Lung microvascular endothelial cell (primary cell): ENCODE measurements at places on chromosomes 1 and 21. TPM values are rescaled to one million over a fixed set of nuclear protein-coding genes. Genes with fewer than 3 reads are reported as not detected.

DNA sequence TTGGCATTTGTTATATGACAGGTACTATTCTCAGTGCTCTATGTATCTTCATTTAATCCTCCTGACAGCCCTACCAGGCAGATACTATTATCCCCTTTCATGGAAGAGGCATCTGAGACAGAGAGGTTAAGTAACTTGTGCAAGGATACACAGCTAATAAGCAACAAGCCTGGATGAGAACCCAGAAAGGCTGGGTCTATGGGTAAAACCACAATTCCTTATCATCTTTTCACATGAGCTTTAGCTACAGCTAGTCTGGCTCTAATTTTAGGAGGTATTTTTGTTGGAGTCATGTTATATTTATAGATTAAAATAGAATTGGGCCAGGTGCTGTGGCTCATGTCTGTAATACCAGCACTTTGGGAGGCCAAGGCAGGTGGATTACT, 27.7 kb downstream of the DNTTIP2 start:
- no peak for DNase-seq

Gene KRTAP11-1
- not detected in 2 replicates for total RNA-seq

GRCh38 chr1:245313576-245313975, 158.8 kb downstream of the KIF26B start:
- DNase-seq, result no peak

GRCh38 chr1:169107603-169108208, 1.2 kb downstream of the ATP1B1 start:
- DNase-seq, result peak; percentile 61

Gene OR6P1
- not detected in 2 replicates for total RNA-seq

DNA sequence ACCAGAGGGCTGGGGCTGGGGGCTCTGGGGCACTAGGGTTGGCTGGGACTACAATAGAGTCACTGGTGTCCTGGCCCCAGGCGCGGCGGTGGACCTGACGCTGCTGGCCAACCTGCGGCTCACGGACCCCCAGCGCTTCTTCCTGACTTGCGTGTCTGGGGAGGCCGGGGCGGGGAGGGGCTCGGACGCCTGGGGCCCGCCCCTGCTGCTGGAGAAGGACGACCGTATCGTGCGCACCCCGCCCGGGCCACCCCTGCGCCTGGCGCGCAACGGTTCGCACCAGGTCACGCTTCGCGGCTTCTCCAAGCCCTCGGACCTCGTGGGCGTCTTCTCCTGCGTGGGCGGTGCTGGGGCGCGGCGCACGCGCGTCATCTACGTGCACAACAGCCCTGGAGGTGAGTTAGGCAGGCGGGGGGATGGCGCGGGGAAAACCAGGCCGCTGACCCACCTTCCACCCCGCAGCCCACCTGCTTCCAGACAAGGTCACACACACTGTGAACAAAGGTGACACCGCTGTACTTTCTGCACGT, 4.1 kb downstream of the TIE1 start:
- DNase-seq, result no peak

- no peak for DNase-seq
Measured at GRCh38 chr1:160307118-160307791, 22.3 kb upstream of the PEX19 start.

DNA sequence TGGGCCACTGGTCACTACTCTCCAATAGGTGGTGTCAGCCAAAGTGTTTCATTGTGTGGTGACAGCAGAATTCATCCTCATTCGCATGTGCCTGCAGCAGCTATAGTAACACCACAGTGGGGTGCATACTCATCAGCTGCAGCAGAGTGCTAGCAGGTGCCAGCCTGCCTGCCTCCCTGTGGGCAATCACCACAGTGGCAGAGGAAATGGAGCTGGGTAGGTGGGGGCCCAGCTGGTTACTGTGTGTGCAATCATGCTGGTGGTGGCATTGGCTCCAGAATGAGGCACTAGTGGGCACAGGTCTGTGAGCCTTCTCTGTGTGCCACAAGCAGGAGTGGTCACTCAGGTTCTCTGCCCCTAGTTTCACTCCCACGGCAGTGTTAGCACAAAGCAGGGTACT, 579.2 kb downstream of the PTPRC start:
- no peak for DNase-seq
